Trophoblast cell (in vitro differentiated cells and primary cell): ENCODE measurements at places on chromosomes 2 and 18.

GRCh38 chr2:96553176-96553956 is 16.8 kb downstream of the ARID5A start:
- no peak for DNase-seq

- no peak for DNase-seq
Measured at GRCh38 chr2:234032279-234032856, 18.1 kb upstream of the SPP2 start.

DNA sequence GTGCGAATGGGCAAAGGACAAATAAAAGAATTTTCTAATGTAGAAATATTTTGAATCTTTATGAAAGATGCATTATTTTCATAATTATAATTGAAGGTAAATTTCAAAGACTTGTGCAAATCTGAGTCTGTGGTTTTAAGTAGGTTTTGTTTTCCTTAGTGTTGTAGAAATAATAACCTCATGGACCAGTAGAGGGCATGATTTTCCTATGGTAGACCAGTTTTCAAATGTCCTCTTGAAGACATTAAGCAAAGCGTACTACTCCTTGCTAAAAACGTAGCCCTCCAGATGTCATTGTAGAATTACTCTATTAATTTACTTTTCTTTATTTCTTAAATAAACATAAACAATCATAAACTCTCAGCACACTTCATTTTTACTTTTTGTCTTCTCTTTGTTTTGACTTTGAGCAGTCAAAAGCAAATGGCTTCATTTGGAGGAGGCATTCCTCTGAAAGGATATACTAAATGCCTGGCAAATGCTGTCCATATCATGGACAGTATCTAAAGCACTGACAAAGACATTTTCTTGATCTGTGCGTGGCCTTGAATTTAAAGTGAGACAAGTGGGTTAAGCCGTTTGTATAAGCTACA is 85.8 kb upstream of the FAM237A start:
- no peak for DNase-seq

DNA sequence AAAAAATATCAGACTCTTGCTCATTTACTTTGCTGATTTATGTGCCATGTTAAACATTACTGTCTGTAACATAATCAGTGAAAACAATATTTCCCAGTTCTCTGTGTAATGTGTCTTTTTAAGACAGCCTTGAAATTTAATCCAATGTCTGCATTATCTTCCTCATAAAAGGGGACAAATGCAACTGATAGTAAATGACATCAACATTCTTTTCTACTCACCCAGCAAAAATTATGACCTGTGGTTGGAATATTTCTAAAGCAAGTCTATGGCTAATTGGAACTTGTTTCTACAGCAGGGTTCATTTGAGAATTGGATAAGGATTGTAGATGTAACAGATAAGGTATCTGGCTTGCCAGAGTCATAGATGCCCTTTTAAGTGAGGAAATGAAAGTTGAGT is 34.8 kb downstream of the C1D start:
- no peak for DNase-seq

DNA sequence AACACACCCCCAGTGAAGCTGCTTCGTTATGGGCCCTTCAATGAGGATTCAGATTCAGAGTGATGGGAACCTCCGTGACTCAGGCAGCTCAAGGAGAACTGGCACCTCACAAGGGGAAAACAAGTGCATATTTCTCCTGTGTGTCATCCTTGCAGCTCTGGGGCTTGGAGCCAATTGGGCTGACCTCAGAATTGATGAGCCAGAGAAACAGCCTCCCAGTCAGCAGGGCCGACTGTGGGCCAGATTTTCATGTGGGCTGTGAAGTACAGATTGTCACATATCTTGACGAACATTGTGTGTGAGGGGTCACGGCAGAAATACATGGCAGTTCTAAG is 189.6 kb upstream of the SP5 start:
- DNase-seq, result peak; percentile 49

- no peak for DNase-seq
Measured at GRCh38 chr2:121510857-121511256, 19.8 kb upstream of the RNU4ATAC start.

GRCh38 chr2:96359310-96359709 is 23.7 kb downstream of the NCAPH start:
- no peak for DNase-seq

- DNase-seq, result peak; percentile 79
Measured at GRCh38 chr2:205679410-205680009, 2.8 kb upstream of the NRP2 start.
